GM12865 (cell line): ENCODE measurements at places on chromosomes 11 and 22.
A peak's percentile ranks its signal among the peaks of the same experiment; 100 is the strongest.

DNA sequence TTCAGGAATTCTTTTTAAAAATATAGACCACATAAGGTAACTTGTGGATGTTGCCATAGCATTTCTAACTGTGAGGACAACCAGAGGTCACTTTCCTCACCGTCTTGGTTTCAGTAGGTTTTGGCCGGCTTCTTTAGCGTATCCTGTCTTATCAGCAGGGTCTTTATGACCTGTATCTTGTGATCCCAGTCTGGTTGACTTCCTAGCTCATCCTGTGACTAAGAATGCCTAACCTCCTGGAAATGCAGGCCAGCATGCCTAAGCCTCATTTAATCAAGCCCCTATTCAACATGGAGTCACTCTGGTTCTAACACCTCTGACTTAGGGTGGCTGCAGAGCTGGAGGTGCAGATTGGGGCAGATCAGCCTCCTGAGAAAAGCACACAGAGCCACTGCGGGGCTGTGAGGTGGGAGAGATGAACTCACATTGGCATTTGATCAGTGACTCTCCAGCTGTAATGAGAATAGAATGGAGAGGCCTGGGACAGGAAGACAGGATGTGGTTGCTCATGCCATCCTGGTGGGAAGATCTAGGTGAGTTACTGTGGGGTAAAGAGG, 41.1 kb upstream of the TOP3B start:
- no peak for DNase-seq

DNA sequence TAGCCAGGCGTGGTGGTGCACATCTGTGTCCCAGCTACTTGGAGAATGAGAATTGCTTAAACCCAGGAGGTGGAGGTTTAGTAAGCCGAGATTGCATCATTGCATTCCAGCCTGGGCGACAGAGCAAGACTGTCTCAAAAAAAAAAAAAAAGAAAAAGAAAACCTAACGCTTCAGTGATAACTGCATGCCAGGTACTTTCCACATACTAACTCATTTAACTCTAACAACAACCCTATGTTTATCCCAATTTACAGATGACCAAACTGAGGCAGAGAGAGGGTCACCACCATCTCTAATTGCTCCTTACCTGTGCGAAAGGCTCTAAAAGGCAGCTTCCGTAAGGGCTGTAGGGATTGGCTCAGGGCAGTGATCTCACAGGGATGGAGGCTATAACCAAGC, 11.6 kb downstream of the PISD start:
- DNase-seq, result peak; percentile 61

- DNase-seq, result no peak
These were observed 32.9 kb downstream of the PPIL2 start for GRCh38 chr22:21698430-21699329.

GRCh38 chr11:75526192-75526541, 426 bp upstream of the GDPD5 start:
- DNase-seq, result no peak

- no peak for DNase-seq
These were observed 15.9 kb downstream of the PTDSS2 start for GRCh38 chr11:465896-466530.

GRCh38 chr11:114251815-114252337, 44.3 kb upstream of the NNMT start:
- DNase-seq, result no peak

DNA sequence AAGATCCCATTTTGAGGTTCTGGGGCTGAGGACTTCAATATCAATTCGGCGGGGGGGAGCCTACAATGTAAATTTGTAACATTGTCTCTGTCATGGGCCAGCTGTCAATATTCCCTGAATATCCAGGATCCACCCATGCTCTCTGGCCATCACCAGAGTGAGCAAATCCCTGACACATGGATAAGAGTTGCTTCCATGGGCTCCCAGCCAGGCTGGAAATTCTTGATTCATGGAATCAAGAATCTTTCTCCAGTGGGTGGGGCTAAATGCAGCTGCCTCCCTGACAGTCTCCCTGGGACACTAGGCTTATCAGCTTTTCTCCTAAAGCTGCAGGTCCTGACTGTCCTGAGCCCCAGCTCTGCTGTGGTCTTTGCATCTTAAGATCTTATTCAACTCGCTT, 86.9 kb upstream of the IGLL5 start:
- no peak for DNase-seq

- DNase-seq, result no peak
These were observed 28.4 kb upstream of the PPP6R3 start for GRCh38 chr11:68431984-68432645.

GRCh38 chr22:47100646-47101200, 338.3 kb downstream of the TBC1D22A start:
- DNase-seq, result no peak

DNA sequence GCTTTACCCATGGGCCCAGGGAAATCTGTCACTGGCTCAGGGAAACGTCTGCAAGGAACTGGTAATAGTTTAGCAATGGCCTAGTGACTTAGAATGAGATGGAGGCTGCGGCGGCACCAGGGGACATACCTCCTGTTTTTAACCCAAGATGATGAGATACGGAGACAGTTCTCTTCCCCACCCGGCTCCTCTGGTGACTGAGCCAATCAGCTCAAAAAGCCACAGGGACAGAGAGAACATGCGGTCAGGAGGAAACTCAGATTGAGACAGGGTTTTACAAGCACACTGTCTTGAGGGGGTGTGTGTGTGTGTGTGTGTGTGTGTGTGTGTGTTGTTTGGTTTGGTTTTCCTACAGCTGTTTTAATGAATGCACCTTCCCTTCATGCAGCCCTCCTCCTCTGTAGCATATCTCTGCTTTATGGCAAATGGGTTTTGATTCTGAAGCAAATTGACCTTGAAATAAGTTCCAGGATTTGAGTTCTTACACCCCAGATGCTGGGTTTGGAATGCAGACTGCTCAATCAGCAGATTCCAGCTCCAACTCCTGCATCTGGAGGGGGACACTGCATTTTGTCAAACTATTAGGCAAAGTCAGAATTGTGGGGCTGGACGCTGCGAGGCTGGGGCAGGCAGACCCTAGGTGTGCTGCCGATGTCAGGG, 246.2 kb downstream of the NTM start:
- DNase-seq, result peak; percentile 15
